Natural killer cell (primary cell): ENCODE measurements at places on chromosomes 12 and 14. TPM values are rescaled to one million over a fixed set of nuclear protein-coding genes. Genes with fewer than 3 reads are reported as not detected.

- no peak overlapping the region for H3K27ac ChIP-seq
- peaks cover 48% of the 10 kb centered on the region for H3K36me3 ChIP-seq
- no peak for DNase-seq
- peaks cover 43% of the 10 kb centered on the region for H3K4me1 ChIP-seq
- H3K4me3 ChIP-seq = no peak overlapping the region
- H3K27me3 ChIP-seq = no peaks in the 10 kb centered on the region
These were observed 2.0 kb downstream of the DDIT3 start for GRCh38 chr12:57518176-57518919.

SLCO1B3 gene
- not detected for total RNA-seq

DNA sequence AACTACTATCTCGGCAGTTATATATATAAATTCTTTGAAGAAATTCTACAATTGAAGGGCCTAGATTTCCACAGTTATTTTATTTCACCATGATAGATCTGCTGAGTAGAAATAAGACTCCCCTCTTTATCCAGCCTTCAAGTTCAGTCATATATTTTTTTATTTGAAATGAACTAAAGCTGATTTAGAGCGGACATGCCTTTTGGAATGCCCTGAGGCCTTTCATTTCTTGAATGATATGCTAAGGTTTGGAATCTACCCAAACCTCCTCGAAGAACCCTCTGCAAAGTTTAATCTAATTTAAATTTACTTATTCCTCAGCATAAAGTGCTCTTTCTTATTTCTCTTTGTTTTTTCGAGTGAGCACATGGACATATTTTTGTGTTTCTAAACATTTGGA lies 15.1 kb downstream of the SIX1 start:
- H3K27me3 ChIP-seq = peaks cover 29% of the 10 kb centered on the region
- no peak for DNase-seq
- H3K36me3 ChIP-seq = no peaks in the 10 kb centered on the region
- H3K4me1 ChIP-seq = peaks cover 9% of the 10 kb centered on the region

DNA sequence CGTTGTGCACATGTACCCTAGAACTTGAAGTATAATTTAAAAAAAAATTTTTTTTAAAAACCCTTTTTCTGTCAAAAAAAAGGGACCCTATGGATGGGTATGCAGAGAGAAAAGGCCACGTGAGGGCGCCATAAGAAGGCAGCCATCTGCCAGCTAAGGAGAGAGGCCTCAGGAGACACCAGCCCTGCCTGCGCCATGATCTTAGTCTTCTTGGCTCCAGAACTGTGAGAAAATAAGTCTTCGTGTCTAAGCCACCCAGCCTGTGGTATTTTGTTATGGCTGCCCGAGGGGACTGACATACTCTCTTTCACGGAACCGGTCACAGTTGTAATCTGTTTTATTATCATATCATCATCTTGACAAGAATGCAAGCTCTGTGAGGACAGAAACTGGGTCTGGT lies 174.8 kb downstream of the EFCAB11 start:
- no peak overlapping the region for H3K27ac ChIP-seq
- H3K36me3 ChIP-seq = no peaks in the 10 kb centered on the region
- H3K4me1 ChIP-seq = peaks cover 6% of the 10 kb centered on the region
- DNase-seq = no peak
- no peak overlapping the region for H3K4me3 ChIP-seq

KLHL33 gene
- total RNA-seq = 0.25 TPM

TAS2R42 gene
- total RNA-seq = not detected

GRCh38 chr12:59808317-59808910 lies 212.6 kb downstream of the SLC16A7 start:
- H3K4me3 ChIP-seq = no peak overlapping the region
- H3K27me3 ChIP-seq = no peaks in the 10 kb centered on the region
- peak; percentile 61 for DNase-seq
- H3K36me3 ChIP-seq = no peaks in the 10 kb centered on the region
- H3K27ac ChIP-seq = no peak overlapping the region

MAP1LC3B2 gene
- 1.5 TPM for total RNA-seq

GRCh38 chr12:106245767-106246166 lies 2.1 kb downstream of the CKAP4 start:
- H3K27ac ChIP-seq = no peak overlapping the region
- no peaks in the 10 kb centered on the region for H3K36me3 ChIP-seq
- H3K27me3 ChIP-seq = no peaks in the 10 kb centered on the region
- DNase-seq = no peak
- no peak overlapping the region for H3K4me3 ChIP-seq

GRCh38 chr14:96221841-96222240 lies 17.2 kb downstream of the BDKRB2 start:
- H3K36me3 ChIP-seq = no peaks in the 10 kb centered on the region
- no peak for DNase-seq
- no peak overlapping the region for H3K4me3 ChIP-seq
- no peaks in the 10 kb centered on the region for H3K4me1 ChIP-seq
- no peaks in the 10 kb centered on the region for H3K27me3 ChIP-seq

- peak; percentile 78 for DNase-seq
- H3K27ac ChIP-seq = peak overlapping the region; percentile 96
- H3K27me3 ChIP-seq = no peaks in the 10 kb centered on the region
- H3K4me3 ChIP-seq = peak overlapping the region; percentile 69
These were observed 114.0 kb downstream of the PLXNC1 start for GRCh38 chr12:94262228-94263010.

WNT5B gene
- not detected for total RNA-seq

DAAM1 gene
- 12.6 TPM for total RNA-seq

DNA sequence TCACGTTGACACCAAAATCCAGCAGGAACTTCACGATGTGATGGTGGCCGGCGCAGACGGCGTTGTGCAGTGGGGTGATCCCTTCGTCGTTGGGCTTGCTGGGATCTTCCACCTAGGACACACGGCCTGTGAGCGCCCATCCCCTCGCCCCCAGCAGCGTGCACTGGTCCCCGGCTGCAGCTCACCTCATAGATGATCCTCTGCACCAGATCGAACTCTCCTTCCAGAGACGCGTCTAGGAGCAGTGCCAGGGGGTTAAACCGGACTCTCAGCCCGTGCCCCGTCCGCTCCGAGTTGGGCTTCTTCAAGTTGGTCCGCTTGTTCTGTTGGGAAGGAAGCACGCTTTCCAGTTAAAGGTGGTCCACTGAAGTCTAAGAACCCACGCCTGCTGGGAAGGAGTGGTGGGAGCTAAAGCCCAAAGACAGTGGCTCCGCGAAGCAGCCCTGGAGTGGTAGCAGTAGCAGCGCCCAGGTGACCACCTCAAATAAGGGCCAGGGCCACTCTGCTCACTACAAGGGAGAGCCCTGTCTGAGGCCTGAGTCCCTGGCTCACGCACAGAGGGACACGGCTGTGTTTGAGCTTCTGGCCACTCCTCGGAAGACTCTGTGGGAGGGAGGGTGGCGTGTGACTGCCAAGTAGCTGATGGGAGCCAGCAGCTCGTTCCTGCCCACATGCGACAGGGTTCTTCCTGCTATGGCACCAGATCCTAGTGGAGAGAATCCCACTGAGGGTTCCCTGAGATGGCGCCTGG lies 23.3 kb downstream of the ZFYVE21 start:
- DNase-seq = no peak
- no peaks in the 10 kb centered on the region for H3K27me3 ChIP-seq
- no peak overlapping the region for H3K4me3 ChIP-seq
- no peak overlapping the region for H3K27ac ChIP-seq
- peaks cover 22% of the 10 kb centered on the region for H3K36me3 ChIP-seq
- no peaks in the 10 kb centered on the region for H3K4me1 ChIP-seq

- no peak overlapping the region for H3K4me3 ChIP-seq
- H3K27me3 ChIP-seq = no peaks in the 10 kb centered on the region
- H3K27ac ChIP-seq = no peak overlapping the region
- no peaks in the 10 kb centered on the region for H3K36me3 ChIP-seq
These were observed 326.5 kb upstream of the TBX3 start for GRCh38 chr12:115010324-115010995.

NRXN3 gene
- total RNA-seq = not detected

TC2N gene
- total RNA-seq = 157 TPM

- no peak overlapping the region for H3K4me3 ChIP-seq
- H3K27ac ChIP-seq = no peak overlapping the region
- H3K36me3 ChIP-seq = no peaks in the 10 kb centered on the region
- DNase-seq = no peak
- H3K4me1 ChIP-seq = peaks cover 3% of the 10 kb centered on the region
These were observed 1.7 kb downstream of the OLR1 start for GRCh38 chr12:10170216-10170615.

- H3K4me3 ChIP-seq = peak overlapping the region; percentile 71
- H3K36me3 ChIP-seq = no peaks in the 10 kb centered on the region
- peak overlapping the region; percentile 66 for H3K27ac ChIP-seq
- peaks cover 22% of the 10 kb centered on the region for H3K4me1 ChIP-seq
These were observed 740 bp upstream of the PRPF40B start for GRCh38 chr12:49622501-49623141.

DNA sequence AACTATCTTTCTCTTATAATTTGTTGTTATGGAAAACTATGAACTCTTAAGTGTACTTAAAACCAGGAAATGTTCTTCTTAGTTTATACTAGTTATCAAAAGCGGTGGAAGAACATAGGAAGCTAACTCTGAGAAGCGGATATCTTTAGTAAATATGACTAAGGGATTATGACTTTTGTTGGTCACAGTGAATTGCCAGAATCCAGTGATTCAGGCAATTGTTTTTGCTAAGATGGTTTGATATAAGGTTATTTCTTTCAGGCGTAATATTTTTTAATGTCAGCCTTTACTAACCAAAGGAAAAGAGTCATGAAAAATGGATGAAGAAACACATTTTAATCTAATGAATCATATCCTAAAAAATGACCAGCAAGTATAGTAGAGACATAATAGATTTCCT lies 473.5 kb downstream of the FOXG1 start:
- H3K27me3 ChIP-seq = no peaks in the 10 kb centered on the region
- no peak overlapping the region for H3K27ac ChIP-seq
- no peak overlapping the region for H3K4me3 ChIP-seq
- DNase-seq = no peak

ANO2 gene
- not detected for total RNA-seq

NDUFB1 gene
- 40.9 TPM for total RNA-seq

GRCh38 chr12:123070267-123071081 lies 80.4 kb downstream of the PITPNM2 start:
- no peak overlapping the region for H3K27ac ChIP-seq
- H3K27me3 ChIP-seq = no peaks in the 10 kb centered on the region
- H3K4me1 ChIP-seq = peaks cover 99% of the 10 kb centered on the region
- no peaks in the 10 kb centered on the region for H3K36me3 ChIP-seq
- DNase-seq = no peak

- no peaks in the 10 kb centered on the region for H3K36me3 ChIP-seq
- no peak overlapping the region for H3K4me3 ChIP-seq
- H3K27ac ChIP-seq = peak overlapping the region; percentile 88
- H3K27me3 ChIP-seq = no peaks in the 10 kb centered on the region
- peaks cover 60% of the 10 kb centered on the region for H3K4me1 ChIP-seq
These were observed 27.8 kb upstream of the FOS start for GRCh38 chr14:75250800-75251199.

DNA sequence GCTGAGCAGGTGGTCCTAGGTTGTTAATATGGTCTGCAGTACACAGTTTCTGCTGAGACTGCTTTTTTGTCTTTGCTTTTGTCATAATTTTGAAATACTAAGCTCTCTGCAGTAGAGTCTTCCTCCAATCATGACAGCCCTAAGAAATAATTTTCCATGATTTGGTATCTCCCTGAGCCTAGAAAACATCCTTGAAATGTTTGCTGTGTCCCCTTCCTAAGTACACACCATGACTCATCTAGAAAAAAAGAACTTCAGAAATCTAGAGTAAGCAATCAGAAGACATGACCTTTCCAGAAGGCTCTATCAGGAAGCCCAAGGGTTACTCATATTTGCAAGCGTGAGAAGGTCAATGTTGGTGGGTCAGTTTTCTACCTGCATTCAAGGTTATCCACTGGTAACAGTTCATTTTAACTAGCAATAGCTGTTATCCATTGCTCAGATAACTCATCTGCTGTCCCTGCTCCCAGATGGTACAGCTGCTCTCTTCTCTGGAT lies 16.4 kb downstream of the DAD1 start:
- H3K27ac ChIP-seq = no peak overlapping the region
- no peak for DNase-seq
- H3K4me3 ChIP-seq = no peak overlapping the region
- peaks cover 20% of the 10 kb centered on the region for H3K4me1 ChIP-seq
- H3K27me3 ChIP-seq = no peaks in the 10 kb centered on the region

GRCh38 chr14:69620211-69620611 lies 8.8 kb downstream of the SUSD6 start:
- H3K27me3 ChIP-seq = no peaks in the 10 kb centered on the region
- peak; percentile 39 for DNase-seq
- peaks cover 52% of the 10 kb centered on the region for H3K4me1 ChIP-seq
- H3K27ac ChIP-seq = peak overlapping the region; percentile 2
- H3K4me3 ChIP-seq = no peak overlapping the region
- no peaks in the 10 kb centered on the region for H3K36me3 ChIP-seq

GRCh38 chr12:114770323-114770722 lies 86.3 kb upstream of the TBX3 start:
- no peak overlapping the region for H3K4me3 ChIP-seq
- no peaks in the 10 kb centered on the region for H3K27me3 ChIP-seq
- H3K36me3 ChIP-seq = no peaks in the 10 kb centered on the region
- H3K4me1 ChIP-seq = no peaks in the 10 kb centered on the region
- H3K27ac ChIP-seq = no peak overlapping the region

GRCh38 chr14:24143511-24143910 lies 2.1 kb upstream of the EMC9 start:
- no peak for DNase-seq
- H3K27ac ChIP-seq = no peak overlapping the region
- peaks cover 27% of the 10 kb centered on the region for H3K36me3 ChIP-seq
- peaks cover 48% of the 10 kb centered on the region for H3K4me1 ChIP-seq

DNA sequence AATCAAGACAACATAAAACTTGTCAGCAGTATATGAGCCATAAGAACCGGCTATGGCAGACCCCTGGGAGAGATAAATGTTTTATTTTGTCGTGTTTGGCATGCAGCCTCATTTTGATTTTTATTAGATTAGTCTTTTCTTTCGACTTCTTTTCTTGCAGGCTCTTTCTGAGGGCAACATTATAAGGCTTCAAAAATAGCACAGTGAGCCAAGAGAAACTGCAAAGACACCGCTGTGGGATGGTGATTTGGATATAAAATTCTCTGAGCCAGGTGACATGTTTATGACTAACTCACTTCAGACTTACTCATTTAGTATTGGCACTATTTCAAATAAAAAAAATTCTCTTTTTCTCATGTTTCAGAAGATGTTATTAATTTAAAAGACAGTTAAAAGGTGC lies 96.8 kb upstream of the PKP2 start:
- H3K36me3 ChIP-seq = no peaks in the 10 kb centered on the region
- H3K27me3 ChIP-seq = no peaks in the 10 kb centered on the region
- no peak overlapping the region for H3K27ac ChIP-seq
- no peak for DNase-seq
- no peak overlapping the region for H3K4me3 ChIP-seq

KRT77 gene
- not detected for total RNA-seq

SLC10A1 gene
- not detected for total RNA-seq

DNA sequence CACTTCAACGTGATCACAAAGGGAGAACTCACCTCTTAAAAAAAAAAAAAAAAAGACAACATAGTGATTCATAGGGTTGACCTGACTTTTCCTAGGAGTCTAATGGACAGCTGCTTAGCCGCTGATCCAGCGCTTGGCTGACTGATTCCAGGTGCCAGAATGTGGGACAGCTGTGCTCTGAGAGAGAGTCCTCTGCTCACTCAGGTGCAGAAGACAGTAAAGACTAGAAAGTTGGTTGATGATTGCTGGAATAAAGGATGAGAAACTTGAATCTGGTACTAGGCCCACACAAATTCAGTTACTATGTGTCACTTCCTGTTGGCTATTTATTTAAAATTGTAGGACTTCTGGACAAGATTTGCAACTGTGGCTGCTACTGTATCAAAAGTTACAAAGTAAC lies 229.4 kb downstream of the CHST11 start:
- no peaks in the 10 kb centered on the region for H3K36me3 ChIP-seq
- no peaks in the 10 kb centered on the region for H3K27me3 ChIP-seq
- no peak for DNase-seq
- H3K27ac ChIP-seq = no peak overlapping the region

- H3K4me3 ChIP-seq = no peak overlapping the region
- no peaks in the 10 kb centered on the region for H3K4me1 ChIP-seq
- DNase-seq = no peak
- no peaks in the 10 kb centered on the region for H3K27me3 ChIP-seq
- no peak overlapping the region for H3K27ac ChIP-seq
These were observed 9.1 kb upstream of the CDC42BPB start for GRCh38 chr14:103066399-103066798.
